NCI-H1436 (cell line): ENCODE measurements at places on chromosomes 11 and 22.

- no peak for DNase-seq
Measured at GRCh38 chr11:70507466-70508230, 109.3 kb downstream of the CTTN start.

DNA sequence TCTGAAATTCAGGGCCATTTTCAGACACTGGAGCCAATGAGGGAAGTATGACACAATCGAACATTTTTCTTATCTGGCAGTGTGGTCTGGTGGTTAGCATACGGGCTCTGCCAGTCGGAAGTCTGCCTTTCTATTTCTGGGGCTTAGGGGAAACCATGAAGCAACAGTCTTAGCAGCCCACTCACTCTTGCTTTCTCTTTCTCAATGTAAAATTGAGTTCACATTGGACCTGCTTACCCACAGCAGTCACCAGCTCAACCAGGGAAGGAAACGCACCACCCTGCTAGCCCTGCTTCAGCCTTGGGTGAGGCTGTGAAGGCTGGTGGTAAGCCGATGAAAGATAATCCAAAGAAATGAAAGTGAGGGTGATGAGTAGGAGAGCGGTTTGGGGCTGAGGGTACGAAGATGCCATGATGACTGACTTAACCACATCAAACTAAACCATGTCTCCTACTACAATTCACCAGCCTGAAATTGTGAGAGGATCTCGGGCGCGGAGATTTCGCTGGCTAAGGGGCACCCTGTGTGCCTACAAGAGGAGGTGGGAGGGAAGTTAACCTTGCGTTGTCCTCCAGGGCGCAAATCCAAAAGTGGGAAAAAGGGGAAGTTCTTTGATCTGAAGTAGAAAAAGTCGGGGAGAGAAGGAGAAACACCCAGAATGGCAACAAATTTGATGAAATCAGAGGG is 2.0 kb upstream of the LMO2 start:
- no peak for DNase-seq

- DNase-seq: no peak
Measured at GRCh38 chr11:34218067-34218466, 112.6 kb downstream of the NAT10 start.

GRCh38 chr11:47345890-47346563 is 6.5 kb downstream of the MYBPC3 start:
- DNase-seq: no peak

DNA sequence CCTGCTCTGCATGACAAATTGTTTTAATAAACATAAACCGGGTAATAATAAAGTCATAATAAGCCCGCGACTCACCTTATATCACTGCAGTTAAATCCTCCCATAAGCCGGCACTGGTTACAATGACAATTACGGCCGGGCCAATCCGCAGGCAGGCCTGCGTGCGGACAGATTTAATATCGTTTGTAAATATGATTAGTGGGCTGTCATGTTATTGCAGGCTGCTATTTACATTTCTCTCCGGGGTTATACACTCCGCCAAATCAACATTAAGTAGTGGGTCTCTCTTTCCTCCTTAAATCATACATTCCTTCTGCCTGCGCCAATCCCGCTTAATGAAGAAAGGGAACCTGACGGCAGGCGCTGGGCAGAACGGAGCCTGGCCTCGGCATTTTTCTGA is 51.8 kb upstream of the LMO1 start:
- no peak for DNase-seq

- no peak for DNase-seq
Measured at GRCh38 chr11:81853791-81854190, 879.9 kb downstream of the FAM181B start.

- no peak for DNase-seq
Measured at GRCh38 chr22:45616432-45616831, 55.2 kb upstream of the ATXN10 start.

- DNase-seq: no peak
Measured at GRCh38 chr11:17934194-17934593, 78.7 kb downstream of the SERGEF start.

GRCh38 chr22:28791124-28791523 is 9.2 kb downstream of the XBP1 start:
- no peak for DNase-seq

- DNase-seq: no peak
Measured at GRCh38 chr11:69636512-69637197, 4.3 kb upstream of the CCND1 start.

- DNase-seq: no peak
Measured at GRCh38 chr11:78802058-78802761, 227.5 kb upstream of the NARS2 start.

DNA sequence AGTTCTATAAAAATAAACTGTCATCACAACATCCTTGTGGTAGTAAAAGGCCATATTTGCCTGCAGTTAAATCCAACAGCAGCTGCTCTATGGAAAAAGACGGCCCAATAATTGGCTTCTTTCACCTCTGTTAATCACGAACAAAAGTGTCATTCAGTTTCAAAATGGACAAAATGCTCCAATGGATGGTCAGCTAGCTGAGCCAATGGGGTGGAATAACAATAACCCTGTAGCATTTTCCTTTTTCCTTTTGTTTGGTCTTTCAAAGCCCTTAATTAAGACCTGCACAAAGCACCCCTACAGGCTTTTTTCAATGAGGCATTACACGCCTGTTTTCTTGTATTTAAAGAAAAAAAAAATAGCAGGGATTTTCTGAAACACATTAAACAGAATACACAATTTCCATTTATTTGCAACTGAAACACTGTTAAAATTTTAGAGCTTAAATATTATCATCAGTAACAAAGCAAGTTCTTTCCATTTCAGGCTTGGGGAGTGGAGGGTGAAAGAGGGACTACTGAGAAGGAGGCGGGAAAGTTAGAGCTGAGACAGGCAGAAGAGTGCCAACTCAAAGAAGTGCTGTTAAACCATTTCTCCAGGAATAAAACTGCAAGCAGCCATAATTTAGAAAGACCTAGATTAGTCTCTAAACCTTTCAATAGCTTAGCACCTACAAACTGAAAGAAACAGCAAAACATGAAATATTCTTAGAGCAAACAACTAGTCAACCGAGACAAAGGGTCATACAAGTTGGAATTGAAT is 28.7 kb downstream of the LGR4 start:
- DNase-seq: peak; percentile 42

DNA sequence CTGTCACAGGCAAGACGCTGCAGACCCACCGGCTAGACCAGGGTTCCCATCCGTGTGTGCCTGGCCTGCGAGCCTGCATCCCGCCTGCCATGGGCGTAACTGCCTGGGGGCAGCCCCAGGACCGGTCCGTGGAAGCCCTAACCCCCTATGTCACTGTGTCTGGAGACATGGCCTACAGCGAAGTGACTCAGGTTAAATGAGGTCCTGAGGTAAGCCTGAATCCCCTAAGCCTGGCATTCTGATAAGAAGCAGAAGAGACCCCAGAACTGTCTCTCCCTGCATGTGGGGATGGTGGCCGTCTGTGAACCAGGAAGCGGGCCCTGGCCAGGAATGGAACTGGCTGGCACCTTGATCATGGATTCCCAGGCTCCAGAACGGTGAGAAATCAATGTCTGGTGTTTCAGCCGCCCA is 570.1 kb downstream of the BRD1 start:
- DNase-seq: no peak

- no peak for DNase-seq
Measured at GRCh38 chr11:97764605-97765004, 1256.1 kb upstream of the CNTN5 start.

DNA sequence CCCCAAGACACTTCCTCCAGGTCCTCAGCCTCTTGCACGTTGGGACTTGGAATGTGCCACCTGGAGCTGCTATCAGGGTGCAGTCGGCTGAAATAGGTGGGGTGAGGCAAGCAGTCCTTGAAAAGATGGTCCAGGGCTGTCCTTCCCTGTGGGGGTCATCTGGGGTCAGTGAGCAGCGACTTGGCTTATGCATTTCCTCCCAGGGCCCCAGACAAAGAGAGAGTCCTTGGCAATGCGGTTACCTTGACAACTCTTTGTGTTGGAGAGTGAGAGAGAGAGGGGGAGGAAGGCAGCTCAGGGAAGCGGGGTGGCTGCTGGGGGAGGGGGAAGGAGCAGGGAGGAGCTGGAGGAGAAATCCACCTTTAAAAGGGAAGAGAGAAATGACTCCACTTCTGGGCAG is 93.8 kb downstream of the MIAT start:
- DNase-seq: peak; percentile 17

DNA sequence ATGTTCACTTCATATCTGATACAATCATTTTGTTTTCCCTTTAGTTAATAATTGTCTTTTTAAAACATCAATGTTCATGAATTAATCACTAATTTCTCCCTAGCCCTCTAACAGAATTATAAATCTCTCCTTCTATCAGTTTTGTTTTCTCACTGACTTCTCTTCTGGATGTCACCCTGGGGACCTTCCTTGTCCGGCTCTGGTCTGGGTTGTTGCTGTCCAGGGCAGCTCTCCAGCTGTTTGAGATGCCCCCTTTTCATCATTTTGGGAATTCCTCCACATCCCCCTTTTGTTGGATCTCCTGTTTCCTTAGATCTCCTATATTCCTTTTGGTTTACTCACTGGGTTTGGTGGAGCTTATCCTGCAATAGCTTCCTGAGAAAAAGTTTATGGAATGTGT is 35.6 kb upstream of the PSMA1 start:
- no peak for DNase-seq

DNA sequence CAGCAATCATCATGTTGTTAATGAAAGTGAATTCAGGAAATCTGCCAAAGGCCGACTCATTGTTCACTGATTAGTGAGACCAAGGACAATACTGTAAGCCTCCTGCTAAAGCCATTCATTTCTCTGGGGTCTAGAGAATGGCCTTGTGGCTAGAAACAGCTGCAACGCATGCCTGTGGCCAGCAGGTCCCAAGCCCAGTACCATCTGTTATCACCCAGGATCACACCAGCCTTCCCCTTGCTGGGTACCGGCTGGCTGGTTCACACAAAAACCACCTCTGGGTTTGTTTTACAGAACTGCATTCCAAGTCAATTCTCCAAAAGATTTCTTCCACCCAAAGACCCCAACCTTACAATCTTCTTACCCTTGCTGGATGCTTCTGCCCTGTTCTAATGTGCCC is 1.1 kb downstream of the PLAAT5 start:
- DNase-seq: no peak

- DNase-seq: no peak
Measured at GRCh38 chr22:37229012-37229804, 14.9 kb downstream of the RAC2 start.

DNA sequence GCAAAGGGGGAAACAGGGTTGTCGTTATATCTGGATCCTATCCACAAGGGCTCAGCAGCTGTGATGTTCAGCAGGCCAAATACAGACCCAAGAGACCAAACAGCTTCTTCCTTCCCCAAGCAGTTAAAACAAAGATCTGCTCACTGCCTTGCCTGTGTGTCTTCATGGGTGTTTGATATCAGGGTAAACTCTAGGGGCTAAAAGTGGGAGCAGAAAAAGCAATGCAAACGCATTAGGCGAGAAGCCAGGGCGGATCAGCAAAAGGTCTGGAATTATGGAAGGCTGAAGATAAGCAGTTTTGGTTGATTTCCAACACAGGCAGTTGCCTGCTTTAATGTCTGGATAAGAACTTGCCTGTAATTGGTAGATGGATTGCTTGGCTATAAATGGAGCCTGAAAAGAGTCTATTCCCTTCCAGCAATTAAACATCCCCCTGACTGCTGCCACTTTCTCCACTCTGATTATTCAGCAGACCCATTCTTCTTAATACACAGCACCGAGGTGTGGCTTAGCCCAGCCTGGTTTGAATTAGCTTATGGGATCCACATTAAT is 126.3 kb downstream of the COMMD9 start:
- no peak for DNase-seq

- DNase-seq: peak; percentile 27
Measured at GRCh38 chr11:59429924-59430516, 3.8 kb upstream of the OR5A2 start.

DNA sequence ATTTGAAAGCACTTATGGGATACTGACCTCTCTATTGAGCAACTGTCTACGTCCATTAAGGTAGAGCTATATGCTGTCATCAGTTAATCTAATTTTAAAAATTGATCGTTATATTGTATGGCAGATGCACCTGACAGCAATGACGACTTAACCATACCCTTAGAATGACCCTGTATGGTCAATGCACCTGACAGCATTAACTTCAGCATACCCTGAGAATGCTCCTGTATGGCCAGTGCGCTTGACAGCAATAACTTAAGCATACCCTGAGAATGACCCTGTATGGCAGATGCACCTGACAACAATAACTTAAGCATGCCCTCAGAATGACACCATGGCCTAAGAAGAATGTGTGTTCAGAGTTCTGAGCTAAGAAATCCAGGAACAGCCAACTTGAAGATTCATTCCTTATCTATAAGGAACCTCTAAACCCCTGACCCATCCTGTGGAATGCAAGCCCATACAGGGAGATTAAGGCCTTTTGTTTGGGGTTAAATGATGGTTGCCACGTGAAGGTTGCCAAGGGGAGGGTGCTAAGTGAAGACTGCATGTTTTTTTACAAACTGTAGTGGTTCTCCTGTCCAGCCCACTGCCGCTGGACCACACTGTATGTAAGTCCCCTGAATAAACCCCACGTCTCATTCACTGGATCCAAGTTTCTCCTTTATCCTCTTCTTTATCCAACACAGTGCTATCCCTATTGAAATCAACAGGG is 138.3 kb downstream of the GUCY1A2 start:
- no peak for DNase-seq

DNA sequence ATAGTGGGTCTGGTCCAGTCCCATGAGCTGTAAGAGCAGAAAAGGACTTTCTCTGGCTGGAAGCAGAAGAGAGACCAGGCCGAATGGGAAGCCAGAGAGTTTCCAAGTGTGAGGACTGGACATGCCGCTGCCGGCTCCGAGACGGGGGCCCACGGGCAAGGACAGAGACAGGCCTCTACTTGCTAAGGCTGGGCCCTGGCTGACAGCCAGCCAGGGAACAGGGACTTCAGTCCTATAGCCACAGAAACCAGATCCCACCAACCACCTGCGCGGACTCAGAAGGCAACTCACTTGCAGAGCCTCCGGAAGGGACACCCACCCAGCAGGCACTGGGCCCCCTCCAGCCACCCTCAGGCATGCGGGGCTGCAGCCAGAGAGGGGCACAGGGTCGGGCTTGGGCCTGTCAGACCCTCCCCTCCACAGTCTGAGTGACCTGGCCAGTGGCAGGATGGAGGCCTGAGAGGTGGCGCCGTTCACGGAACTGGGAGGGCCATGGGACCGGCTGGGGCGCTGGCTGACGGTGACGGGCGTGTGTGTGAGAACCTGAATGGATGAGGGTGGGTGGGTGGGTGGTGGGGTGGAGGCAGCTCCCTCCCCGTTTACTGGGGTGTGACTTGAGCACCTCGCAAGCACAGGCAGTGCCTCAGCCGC is 47.8 kb upstream of the A4GALT start:
- DNase-seq: no peak

- DNase-seq: no peak
Measured at GRCh38 chr11:113615098-113615497, 91.0 kb downstream of the TMPRSS5 start.
